Stimulated activated CD8-positive, alpha-beta memory T cell treated with anti-CD3 and anti-CD28 coated beads, Interleukin-15, amount 100 ng/mL, for 1 hour (primary cell): ENCODE measurements at places on chromosomes 1 and 21.

- no peak for DNase-seq
These were observed 32.6 kb downstream of the ATP1B1 start for GRCh38 chr1:169138866-169139670.

GRCh38 chr1:228098323-228098931 lies 4.7 kb downstream of the C1orf35 start:
- DNase-seq: no peak

- no peak for DNase-seq
These were observed 70.4 kb upstream of the IPO9 start for GRCh38 chr1:201758499-201759050.

DNA sequence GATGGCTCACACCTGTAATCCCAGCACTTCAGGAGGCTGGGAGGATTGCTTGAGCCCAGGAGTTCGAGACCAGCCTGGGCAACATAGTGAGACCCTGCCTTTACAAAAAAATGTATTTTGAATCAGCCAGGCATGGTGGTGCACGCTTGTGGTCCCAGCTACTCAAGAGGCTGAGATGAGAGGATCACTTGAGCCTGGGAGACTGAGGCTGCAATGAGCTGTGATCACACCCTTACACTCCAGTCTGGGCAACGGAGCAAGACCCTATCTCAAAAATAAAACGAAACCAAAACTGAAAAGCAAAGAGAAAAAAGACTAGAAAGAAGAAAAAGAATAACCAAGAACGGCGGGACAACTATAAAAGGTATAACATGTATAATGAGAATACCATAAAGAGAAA lies 15.4 kb upstream of the WNT2B start:
- DNase-seq: no peak

DNA sequence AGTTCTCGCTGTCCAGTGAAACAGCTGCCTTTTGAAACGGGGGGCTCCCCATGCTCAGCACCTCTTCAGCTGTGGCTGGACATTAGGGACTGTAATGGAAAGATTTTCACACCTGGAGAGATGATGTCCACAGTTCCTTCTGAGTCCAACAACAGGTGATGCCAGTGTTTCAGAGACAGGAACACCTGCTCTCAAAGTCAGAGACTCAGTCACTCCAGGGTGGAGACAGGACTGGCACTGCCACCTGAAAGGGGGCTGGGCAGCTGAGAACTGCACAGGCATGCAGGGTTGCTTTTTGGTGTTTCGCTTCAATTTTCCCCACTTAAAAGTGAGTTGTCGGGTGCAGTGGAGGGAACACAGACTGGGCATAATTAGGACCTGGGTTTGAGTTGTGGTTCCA lies 124.8 kb downstream of the GALNT2 start:
- DNase-seq: no peak

GRCh38 chr1:109229531-109230127 lies 15.9 kb downstream of the SARS1 start:
- DNase-seq: no peak

DNA sequence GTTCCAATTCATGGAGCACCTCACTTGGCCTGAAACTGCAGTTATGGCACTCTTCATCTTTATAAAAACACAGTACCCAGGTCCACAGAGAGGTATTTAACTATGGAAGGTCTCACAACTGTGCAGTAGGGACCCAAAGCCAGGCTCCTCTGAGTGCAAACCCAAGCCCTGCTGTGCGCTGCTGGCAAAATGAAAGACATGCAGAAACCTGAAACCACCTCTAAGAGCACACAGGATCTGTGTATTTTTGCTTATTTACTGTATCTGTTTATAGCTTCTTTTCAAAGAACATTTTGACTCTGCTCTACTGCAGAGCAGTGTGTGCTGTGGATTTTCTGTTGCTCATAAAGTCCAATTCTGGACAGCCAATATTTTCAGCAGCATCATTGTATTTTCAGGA lies 166.6 kb downstream of the DSCAM start:
- no peak for DNase-seq

DNA sequence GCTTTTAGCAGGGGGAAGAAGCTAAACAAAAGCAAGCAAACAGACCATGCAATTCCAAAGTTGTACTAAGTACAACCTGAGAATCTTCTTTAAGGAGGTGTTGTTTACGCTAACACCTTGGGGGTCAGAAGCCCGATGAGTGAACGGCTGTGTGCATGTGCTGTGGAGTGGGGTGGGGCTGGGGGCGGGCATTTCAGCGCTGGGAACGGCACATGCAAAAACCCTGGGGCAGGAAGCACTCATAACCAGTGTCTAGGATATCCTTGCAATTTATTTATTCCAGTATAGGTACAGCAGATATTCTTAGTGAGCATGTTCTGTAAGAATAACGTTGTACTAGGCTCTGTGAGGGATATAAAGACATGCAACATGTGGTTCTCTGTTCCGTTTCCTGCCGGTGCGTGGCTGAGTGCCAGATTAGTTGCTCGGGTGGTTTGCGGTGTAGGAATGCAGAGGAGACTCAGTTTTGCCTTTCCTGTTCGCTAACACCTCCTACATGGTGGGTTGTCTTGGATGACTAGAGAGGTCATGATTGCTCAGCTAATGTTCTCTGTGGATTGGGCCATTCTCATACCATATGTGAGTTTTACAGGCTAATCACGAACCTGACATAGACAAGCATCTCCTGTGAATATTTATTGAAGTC lies 3.7 kb downstream of the FASLG start:
- peak; percentile 72 for DNase-seq

DNA sequence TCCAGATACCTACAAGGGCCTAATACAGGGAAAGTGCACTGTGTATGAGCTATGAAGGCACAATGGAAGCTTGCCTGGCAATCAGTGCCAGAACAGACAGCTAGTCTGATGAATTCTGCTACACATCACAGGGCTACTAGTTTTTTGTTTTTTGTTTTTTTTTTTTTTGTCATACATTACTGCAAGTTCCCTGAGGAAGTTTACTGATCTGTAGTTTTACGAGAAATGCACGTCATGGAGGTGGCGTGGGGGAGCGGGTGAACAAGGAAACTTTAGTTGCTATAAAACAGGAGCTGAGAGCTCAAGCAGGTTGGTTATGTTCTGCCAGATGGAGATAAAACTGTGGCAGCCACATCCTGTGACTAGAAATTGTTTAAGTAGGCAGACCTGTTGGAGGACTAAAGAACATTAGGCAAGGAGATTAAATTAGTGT lies 17.7 kb downstream of the PTPRC start:
- peak; percentile 70 for DNase-seq

GRCh38 chr21:42157606-42158310 lies 61.2 kb upstream of the ABCG1 start:
- no peak for DNase-seq

- no peak for DNase-seq
These were observed 104.8 kb upstream of the GRIK1 start for GRCh38 chr21:30044447-30045064.

DNA sequence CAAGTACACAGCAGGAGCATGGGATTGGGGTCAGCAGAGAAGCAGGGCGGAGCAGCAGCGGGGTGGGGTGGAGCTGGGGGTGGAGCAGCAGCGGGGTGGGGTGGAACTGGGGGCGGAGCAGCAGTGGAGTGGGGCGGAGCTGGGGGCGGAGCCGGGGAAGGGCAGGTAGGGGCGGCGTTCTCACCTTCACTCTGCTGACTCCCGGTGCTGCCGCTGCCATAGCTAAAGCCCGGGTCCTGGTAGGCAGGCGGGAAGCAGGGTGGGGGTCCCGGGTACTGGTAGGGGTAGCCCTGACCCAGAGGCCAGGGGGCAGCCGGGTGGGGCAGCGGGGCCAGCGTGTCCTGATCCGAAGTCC lies 6.7 kb downstream of the TAS1R3 start:
- DNase-seq: no peak

- no peak for DNase-seq
These were observed 134.6 kb upstream of the ARHGEF16 start for GRCh38 chr1:3319874-3320245.
